Stimulated activated CD4-positive, alpha-beta T cell treated with anti-CD3 and anti-CD28 coated beads, Interleukin-4, amount 100 ng/mL, for 1 hour (primary cell): ENCODE measurements at places on chromosomes 12 and 14.

GRCh38 chr14:74249433-74250375 lies 10.5 kb downstream of the VSX2 start:
- no peak for DNase-seq

DNA sequence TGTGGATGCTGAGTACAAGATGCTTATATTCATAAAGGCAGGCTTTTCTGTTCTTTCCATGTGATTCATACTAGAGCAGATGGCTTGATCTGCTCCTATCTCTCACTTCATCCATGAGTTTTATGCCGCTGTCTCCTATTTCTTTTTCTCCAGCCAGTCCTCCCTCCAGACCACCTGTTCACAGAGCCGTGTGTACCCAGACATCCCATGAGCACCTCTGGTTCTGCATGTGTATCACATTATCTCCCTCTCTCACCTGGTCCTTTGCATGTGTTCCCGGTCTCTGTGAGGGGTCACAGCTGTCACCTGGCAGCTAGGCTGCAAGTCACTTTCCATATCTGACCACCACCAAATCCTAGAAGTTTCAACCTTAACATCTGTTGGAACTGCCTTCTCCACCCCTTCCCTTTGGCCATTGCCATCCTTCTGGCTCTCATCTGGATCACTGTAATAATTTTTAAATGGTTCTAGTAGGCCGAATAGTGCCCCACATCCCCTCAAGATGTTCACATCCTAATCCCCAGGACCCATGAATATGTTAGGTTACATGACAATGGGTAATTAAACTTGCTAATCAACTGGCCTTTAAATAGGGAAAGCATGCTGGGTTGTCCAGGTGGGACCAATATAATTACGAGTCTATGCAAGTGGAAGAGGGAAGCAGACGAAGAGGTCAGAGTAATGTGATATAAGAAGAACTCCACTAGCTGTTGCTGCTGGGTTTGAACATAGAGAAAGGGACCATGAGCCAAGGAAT lies 168.1 kb downstream of the SNAPC1 start:
- no peak for DNase-seq

GRCh38 chr12:42262271-42262670 lies 24.2 kb upstream of the YAF2 start:
- no peak for DNase-seq

GRCh38 chr12:127194176-127194575 lies 1072.8 kb upstream of the TMEM132C start:
- DNase-seq: no peak

DNA sequence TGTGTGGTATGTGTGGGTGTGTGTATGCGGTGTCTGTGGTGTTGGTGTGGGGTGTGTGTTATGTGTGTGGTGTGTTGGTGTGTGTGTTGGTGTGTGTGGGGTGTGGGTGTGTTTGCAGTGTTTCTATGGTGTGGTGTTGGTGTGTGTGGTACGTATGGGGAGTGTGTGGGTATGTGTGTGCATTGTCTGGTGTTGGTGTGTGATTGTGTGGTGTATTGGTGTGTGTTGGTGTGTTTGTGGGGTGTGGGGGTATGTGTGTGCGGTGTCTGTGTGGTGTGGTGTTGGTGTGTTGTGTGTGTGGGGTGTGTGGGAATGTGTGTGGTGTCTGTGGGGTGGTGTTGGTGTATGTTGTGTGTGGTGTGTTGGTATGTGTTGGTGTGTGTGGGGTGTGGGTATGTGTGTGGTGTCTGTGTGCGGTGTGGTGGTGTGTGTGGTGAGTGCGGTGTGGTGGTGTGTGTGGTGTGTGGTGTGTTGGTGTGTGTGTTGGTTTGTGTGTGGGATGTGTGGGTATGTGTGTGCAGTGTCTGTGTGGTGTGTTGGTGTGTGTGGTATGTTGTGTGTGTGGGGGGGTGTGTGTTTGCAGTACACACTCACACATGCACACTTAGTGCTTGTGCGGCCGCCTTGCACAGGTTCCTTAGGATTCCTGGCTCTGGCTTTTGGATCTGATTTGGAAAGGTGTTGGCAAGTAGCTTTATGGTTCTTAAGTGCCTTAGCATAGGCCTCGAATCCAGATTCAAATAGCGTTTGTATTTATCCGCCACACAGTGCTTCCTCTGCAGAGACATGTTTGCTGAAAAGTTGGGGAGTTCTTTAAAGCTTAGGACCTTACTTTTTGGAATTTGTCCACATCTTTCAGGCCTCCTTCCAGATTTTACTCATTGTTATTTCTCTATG lies 16.4 kb downstream of the MLXIP start:
- DNase-seq: no peak

DNA sequence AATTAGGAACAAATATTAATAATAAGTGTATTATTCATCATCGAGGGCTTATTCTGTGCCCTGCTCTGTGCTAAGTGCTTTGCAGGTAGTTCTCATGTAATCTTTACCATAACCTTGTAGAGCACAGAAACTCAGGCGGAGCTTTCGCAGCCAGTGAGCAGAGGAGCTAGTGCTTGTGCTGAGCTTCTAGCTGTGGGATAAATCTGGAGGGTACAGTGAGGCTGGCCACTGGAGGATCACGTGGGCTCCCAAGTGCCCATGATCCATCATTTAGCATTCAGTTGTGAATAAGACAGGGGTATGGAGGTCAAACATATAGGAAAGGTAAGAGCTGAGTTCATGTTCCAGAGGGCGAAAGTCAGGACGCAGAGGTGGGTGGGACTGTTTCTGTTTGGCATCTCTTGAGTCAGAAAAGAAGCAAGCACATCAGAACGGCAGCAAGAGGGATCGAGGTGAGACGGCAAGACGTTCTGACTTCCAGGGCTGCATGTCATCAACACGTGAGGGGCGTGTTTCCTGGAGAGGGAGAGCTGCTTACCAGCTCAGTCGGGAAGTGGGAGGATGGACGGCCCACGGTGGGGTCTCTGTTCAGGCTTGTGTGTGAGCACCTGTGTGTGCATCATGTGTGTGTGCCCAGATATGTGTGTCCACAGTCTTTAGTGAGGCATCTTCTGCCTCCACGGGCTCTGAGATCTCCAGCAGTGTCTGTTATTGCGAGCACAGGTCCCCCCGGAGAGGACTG lies 16.8 kb upstream of the KRT80 start:
- DNase-seq: no peak

- no peak for DNase-seq
These were observed 8.7 kb upstream of the PLEKHA5 start for GRCh38 chr12:19120795-19121194.

DNA sequence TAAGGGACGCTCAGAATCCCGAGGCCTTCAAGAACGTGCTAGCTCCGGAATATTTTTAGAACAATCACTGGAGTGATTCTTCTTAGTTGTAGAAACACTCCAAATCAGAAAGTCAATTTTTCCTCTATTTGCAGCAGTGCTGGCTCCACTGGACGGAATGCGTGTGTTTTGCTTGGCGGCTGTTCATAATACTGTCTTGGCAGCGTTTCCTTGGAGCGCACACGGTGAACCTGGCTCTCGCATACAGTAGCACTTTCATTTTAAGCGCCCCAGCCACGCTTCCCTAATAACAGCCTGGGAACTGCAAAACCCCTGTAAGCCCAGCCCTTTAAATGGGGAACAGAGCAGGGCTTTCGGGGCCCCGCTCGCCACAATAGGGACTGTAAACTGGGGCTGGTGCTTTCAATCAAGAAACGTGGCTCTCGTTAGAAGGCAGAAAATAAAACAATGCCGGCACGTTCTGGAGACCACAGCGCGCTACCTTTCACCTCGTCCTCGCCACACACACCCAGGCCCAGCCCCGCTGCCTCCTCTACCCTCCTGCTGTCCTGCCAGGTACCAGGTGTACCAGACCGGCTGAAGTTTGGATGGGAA lies 79.9 kb downstream of the BCL11B start:
- DNase-seq: no peak

DNA sequence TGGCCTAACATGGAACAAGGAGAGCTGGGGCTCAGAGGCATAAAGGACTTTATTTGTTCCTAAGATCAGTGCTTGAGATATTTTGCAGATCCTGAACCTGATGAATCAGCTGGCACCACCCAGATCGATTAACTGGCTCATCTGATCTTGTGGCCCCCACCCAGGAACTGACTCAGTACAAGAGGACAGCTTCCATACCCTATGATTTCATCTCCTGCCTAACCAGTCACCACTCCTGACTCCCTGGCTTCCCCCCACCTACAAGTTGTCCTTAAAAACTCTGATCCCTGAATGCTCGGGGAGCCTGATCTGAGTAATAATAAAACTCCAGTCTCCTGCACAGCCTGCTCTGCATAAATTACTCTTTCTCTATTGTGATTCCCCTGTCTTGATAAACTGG lies 5.1 kb downstream of the C12orf56 start:
- DNase-seq: peak; percentile 25

DNA sequence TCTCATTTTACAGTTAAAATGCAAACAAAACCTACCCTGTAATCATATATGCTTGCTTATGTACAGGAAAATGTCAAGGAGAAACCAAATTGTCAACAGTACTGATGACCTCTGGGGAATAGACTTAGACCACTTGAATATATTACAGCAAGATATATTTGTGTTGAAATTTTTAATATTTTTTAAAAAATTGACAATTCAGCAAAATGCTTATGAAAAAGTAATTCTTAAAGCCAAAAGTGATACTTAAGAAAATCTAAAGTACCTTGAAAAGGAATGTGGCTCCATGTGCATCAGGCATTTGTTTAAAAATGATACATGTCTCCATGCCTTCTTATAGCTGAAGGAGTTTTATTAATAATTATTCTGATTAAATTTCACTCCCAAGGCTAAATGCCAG lies 49.2 kb downstream of the PTPN21 start:
- DNase-seq: no peak
